GM19239 (cell line): ENCODE measurements at places on chromosomes 4 and X.

DNA sequence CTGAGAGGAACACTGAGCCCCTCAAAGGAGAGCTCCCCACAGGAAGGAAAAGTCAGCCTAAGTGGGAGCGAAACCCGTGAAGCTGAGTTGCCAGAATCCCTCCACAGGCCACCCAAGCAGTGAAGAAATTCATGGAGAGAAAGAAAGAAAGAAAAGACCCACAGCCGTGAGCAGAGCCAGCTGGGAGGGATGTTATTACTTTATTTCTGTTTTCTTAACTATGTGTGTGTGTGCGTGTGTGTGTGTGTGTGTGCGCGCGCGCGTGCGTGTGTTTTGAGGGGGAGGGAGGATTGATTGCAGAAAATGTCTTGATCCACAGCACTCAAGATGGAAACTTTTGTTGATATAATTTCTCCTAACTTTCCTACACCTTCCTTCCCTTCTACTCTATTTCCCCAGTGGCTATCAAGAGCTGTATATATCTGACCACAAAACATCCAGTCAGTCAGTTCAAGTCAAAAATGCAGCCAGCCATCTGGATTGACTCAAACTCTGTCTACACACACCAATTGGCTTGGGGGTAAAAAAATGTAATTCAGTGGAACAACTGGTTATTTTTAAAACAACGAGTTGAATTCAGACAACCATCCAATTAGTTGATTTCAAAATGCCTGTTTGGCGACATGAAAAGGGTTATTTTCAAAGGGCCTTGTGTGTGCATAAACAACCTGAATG is 13.8 kb upstream of the GPC3 start:
- DNase-seq = no peak

- no peak for DNase-seq
These were observed 31.2 kb downstream of the ZFYVE28 start for GRCh38 chr4:2387218-2387617.

- DNase-seq = no peak
These were observed 179.6 kb upstream of the MXRA5 start for GRCh38 chrX:3526071-3526470.

GRCh38 chr4:23337292-23337691 is 552.6 kb downstream of the PPARGC1A start:
- DNase-seq = no peak
